ENCODE measurements at places on chromosomes 7 and 10.

DNA sequence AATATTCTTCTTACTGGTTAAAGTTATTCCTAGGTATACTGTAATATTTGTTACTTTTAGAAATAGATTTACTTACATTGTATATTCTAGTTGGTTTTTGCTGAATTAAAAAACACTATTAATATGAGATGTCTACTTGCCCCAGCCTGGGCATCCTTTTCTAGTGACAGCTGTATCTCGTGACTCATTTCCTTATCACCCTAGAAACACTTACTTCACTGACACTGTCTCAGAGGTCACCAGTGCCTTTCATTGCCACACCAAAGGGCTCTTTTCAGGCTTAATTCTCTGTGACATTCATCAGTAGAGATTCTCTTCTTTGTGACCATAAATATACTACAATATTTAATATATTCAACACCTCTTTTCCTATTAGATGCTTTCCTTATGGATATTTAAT lies 194.7 kb downstream of the GALNT17 start:
- no peak for DNase-seq

- no peak for DNase-seq
Measured at GRCh38 chr10:3059974-3060373, 7.4 kb upstream of the PFKP start.

DNA sequence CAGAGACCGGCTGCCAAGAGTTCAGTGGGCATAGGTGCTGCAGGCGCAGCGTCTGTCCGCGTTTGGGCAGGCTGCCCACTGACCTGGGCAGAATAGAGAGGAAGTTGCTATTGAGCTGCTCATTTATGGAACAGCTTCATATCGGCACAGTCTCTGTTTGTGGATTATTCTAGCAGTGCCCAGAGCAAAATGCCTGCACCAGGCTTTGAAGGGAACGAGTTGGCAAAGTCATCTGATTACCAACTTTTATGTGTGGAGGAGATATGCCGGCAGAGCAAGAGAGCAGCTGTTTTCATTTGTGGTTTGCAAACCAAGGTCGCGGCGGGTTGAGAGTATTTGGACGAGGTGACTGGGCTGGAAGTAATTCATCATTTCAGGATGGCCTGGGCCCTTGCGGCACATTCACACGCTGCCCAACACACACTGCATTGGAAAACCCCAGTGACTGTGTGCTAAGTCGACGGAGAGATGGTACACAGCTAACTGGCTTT lies 228.5 kb downstream of the TCERG1L start:
- DNase-seq, result no peak

DNA sequence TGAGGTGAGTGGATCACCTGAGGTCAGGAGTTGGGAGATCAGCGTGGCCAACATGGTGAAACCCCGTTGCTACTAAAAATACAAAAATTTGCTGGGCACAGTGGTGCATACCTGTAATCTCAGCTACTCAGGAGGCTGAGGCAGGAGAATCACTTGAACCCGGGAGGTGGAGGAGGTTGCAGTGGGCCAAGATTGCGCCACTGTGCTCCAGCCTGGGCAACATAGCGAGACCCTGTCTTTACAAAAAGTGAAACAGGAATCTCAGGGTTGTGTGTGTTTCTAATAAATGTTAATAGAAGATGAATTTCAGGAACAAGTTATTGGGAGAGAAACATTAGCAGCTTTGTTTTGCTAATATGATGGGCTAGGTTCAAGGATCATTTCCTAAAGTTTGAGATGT lies 19.9 kb downstream of the PPP2R2D start:
- DNase-seq, result no peak

DNA sequence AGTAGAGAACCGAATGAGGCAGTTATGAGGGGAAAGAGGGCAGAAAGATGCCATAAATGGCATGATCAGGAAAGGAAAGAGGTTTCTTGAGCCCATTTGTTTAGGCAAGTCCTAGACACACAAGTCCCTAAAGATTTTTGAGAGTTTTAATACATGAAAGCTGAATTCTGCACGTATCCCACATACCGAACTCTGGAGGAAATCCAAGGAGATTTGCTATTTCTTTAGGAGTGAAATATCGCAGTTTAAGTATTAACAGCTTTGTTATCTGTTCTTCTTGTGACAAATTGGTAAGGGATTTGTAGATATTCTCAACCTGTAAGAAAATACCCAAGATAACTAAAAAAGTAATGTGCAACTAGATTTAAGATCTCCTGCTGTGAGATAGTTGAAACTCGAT lies 23.7 kb upstream of the CUBN start:
- no peak for DNase-seq

- no peak for DNase-seq
Measured at GRCh38 chr7:1611708-1612241, 41.9 kb upstream of the PSMG3 start.

- DNase-seq, result peak; percentile 78
Measured at GRCh38 chr7:47991741-47992311, 12.4 kb upstream of the HUS1 start.

GRCh38 chr10:42938351-42938750 lies 138.5 kb upstream of the RET start:
- no peak for DNase-seq

DNA sequence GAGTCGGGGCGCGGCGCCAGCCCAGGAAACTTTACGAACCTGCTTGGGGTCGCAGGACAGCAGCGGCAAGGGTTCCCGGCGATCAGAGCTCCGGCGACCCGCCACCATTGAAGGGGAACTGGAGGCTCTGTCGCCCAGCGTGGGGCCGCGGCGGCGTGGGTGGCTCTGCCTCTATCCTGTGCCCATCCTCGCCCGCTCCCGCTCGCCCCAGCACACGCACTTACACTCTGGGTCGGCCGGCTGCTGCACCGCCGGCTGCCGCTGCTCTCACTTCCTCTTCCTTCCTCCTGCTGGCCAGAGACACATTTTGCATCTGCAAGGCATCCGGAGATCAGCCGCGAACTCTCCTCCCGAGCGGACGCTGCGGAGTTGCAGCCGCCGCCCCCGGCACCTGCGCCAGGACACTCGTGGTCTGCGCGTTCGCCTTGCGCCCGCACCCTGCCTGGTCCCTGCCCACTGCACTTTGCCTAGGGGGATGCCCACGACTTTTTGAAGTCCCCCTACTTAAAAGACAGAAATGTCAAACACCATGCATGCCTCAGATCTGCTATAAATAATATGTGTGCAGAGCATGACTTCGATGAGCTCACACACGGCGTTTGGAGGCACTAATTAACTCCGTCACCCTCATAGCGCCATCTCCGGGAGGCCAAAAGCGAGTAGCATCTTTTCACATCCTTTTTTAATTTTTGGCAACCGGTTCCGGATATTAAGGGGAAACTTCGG lies at the start of gene ELMO1:
Gene ELMO1 (minus strand): TSS at position 229 of the 726 bp plus-strand sequence. CDS start 106,174 bp downstream, outside the sequence.
- peak; percentile 83 for DNase-seq

- DNase-seq, result no peak
Measured at GRCh38 chr7:149067869-149068268, 22.6 kb downstream of the ZNF786 start.

DNA sequence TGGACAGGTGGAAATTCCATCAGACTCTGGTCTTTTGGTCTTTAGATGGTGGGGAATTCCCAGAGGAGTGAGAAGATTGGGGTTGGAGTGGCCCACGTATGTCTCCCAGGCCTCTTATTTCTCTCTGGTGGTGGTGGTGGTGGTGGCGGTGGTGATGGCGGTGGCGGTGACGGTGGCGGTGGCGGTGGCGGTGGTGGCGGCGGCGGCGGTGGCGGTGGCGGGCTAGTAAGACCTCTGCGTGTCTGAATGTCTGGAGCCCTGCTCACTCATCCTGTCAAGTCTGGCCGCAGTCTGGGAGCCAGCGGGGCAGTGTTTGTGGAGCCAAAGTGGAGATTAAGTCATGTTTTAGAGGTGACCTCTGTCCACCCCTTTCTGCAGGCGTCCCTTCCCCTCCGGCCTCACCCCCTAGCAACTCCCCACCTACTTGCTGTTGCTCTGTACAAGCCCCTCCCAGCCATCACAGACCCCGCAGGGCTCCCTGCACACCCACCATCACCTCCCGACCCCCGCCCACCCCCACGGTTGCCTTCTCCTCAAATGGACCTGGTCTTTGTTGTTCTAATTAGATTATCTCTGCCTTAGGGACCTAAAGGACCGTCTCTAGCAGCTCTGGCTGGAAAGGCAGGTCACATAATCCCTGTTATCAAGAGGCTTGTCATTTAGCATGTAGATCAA lies 165.0 kb upstream of the TBX20 start:
- no peak for DNase-seq

DNA sequence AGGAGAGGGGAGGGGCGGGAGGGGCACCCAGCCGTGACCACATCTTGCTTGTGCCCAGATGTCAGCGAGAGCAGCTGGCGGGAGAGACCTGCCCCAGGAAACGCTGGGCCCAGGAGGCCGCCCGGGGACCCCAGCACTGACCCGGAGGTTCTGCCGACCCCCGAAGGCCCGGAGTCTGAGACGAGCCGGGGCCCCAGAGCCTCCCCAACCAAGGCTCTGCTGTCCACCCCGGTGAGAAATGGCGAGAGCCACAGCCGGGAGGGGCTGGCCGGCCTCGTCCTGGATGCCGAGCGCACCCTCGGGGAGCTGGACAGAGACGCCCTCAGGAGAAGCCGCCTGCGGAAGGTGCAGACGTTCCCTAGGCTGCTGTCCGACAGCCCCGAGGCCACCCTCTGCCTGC lies 25.9 kb downstream of the KNDC1 start:
- DNase-seq, result no peak

DNA sequence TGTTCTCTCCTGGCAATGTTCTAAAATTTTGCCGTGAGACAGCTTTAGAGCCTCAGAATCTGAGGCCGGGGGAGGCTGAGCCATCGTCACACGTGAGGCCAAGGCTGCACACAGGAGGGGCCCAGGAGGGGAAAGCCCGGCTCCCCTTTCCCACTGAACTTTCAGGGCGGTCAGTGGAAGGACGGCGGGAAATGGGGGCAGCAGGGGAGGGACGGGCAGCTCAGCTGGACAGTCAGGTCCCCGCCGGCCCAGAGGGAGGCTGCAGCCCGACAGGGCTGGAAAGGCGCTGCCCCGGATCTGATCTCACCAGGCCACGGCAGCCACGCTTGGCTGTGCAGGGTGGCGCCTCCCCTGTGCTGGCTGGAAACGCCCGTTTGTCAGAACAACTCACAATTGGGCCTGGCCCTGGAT lies 43.3 kb upstream of the ADGRA1 start:
- no peak for DNase-seq

- no peak for DNase-seq
Measured at GRCh38 chr7:137120690-137121089, 222.8 kb downstream of the PTN start.

- no peak for DNase-seq
Measured at GRCh38 chr10:20091698-20092097, 275.5 kb downstream of the PLXDC2 start.

DNA sequence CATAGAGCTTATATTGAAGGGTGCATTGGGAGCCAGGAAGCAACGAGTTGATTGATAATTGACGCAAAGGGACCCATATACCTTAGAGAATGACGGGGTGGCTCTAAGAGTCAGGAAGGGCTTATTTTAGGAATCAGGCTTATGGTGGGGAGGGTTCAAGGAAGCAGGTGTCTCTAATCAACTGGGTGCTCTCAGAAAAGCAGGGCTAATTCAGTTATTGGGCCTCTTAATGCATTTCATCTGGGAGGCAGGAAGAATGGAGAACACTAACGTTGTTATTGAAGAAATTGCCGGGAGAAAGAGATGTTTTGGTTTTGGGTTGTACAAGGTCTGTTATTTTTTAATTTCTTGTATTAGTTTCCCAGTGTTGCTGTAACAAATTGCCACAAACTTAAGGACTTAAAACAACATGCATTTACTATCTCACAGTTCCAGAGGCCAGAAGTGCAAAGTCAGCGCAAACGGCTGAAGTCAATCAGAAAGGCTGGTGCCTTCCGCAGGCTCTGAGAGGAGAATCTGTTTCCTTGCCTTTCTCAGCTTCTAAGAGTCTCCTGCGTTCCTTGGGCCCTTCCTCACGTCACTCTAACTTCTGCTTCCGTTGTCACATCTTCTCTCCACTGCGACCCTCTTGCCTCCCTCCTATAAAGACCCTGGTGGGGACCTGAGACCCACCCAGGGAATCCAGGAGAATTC lies 328.4 kb upstream of the C7orf33 start:
- DNase-seq, result no peak

GRCh38 chr7:87709258-87709657 lies 81.1 kb downstream of the RUNDC3B start:
- no peak for DNase-seq

- DNase-seq, result no peak
Measured at GRCh38 chr7:141354251-141354650, 197.0 kb upstream of the AGK start.

DNA sequence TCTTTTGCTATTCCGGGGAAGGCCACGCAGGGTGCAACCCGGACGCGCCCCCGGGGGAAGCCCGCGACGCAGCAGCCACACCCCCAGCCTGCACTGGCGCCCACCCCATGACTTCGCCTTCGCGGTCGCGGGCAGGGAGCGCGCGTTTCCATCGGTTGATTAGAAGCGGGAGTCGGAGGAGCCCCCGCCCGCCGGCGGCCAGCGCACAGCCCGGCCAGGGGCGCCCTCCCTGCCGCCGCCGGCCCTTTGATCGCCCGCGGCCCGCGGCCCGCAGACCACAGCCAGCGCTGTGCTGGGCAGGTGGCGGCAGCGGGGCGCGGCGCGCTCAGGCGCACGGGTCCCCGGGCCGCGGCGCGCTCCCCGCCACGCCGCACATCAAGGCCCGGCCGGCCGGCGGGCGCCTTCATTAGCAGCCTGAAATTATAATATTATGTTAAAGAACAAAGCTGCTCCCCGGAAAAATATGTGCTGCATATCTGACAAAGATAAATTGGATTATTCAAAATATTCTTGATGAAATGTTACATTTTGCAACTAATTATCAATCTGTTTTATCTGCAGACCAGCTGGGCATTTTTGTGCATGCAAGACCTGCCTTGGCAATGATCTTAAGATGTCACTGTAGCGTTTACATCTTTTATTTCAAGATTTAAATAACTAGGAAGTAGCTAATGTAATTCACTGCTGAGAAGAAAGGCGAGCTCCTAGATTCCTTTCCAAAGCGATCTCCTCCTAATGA lies 160.7 kb upstream of the MKI67 start:
- no peak for DNase-seq

GRCh38 chr7:6619961-6620360 lies 4.6 kb downstream of the ZNF853 start:
- no peak for DNase-seq

DNA sequence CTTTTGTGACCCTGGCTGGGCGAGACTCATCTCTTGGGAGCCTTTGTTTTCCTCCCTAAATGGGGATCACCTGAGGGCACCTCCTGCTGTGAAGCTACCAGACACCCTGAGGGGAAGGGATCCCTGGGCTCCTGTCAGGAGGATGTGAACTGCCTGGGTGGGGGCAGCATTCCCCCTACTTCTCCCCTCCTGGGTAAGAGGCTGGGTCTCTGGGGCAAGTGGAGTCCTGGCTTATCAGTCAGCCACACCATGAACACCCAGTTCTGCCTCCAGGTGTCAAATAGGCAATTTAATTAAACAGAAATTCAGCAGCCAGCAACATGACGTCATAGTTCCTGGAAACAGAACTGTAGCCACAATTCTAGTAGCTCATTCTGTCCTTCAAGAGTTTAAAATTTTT lies 97.7 kb upstream of the RET start:
- DNase-seq, result no peak

- no peak for DNase-seq
Measured at GRCh38 chr7:155132431-155132830, 62.3 kb downstream of the HTR5A start.
